Endodermal cell (in vitro differentiated cells): ENCODE measurements at places on chromosomes 6 and 20. TPM values are rescaled to one million over a fixed set of nuclear protein-coding genes. Genes with fewer than 3 reads are reported as not detected.

SCRT2 gene
- total RNA-seq = not detected in 2 replicates

DNA sequence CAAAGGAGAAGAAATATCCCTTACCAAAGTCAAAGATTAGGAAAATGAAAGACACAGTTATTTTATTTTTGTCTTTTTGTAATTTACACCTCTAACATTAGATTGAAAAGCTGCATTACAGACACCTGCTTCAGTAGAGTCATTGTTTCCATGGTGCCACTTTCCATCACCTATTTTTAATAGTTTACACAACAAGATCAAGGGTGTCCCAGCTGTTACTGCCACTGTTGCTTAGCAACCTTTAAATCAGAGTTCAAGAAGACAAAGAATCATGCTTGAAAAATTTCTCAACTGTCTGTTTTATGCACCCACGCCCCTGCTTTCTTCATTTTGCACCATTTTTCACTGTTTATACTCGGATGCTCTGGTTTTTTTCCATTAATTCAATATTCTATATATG lies 668.2 kb upstream of the GJE1 start:
- no peak for DNase-seq

TGM2 gene
- total RNA-seq = 0.27 to 0.40 TPM (median 0.33 TPM) in 3 replicates

- no peak for DNase-seq
Measured at GRCh38 chr6:47231151-47231550, 78.6 kb downstream of the TNFRSF21 start.

GRCh38 chr6:112286010-112286409 lies 31.6 kb upstream of the LAMA4 start:
- DNase-seq = no peak

DNA sequence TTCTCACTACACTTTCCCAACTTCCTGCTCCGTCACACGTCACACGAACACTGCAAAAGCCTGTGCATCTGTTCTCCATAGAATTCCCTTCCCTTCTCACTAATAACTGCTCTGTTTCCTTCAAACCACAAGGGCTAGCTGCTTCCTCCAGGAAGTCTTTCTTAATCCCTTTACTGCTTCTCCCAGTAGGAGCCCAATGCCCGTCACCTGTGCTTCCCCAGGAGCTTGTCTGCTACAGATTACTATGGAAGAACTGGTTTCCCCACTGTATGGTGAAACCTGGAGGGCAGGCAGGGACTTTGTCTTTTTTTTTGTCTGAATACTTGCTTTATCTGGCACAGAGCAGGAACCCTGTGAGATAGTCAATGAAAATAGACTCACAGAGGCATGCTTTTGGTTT lies 444.7 kb upstream of the MAP3K7 start:
- peak; percentile 78 for DNase-seq

HMGCLL1 gene
- total RNA-seq = 0.44 to 1.4 TPM (median 0.60 TPM) in 3 replicates

SLC23A2 gene
- 6.8 to 13.7 TPM (median 13.6 TPM) in 3 replicates for total RNA-seq

LCA5 gene
- total RNA-seq = 10.8 to 18.8 TPM (median 11.1 TPM) in 3 replicates

KIAA0408 gene
- total RNA-seq = 0.64 and 2.0 TPM in 2 replicates

DNA sequence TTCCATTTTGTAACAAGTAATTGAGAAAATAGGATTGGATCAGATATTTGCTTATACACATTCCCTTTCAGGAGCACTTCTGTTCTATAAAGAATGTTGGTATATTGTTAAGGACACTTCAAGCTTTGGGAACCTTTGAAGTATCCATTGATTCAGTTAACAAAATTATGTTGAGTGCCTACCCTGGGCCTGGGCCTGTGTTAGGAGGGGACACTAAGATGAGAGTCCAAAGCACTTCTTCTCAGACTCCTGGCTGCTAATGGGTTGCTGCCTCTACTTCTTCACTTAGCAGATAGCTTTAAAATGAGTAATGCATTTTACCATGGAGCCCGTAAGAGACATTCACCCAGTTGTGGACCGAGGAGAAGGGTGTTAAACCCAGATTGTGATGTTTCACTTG lies 40.3 kb downstream of the PTPN1 start:
- no peak for DNase-seq

DNA sequence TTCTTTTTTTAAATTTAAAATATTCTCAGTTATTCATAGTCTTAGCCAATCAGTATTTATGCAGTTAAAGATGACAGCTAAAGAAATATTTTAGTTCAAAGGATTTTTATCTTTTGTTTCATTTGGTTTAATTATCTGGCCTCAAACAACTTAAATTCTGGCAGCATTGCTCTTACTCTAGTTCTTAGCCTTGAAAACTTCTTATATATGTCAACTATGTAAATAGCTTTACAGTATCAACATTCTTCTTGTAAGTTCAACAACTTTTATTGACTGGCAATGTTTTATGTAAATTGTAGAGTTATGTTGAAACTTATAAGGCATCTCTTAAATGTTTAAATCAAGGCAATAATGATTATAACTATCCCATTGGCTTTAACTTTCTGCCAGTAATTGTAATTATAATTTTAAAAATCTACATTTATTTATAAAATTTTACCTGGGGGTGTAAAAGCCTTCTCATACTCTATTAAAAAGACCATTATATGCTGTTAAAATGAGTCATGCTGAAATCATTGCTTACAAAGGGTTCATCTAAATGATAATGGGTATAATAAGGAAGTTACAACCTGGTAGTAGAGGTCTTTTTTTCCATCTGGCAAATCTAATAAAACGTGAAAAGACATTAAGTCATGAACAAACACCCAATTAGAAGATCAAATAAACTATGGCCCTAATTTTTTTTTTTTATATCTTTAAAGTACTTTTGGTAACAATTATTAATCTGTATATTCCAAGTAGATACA lies 45.8 kb upstream of the FAM184A start:
- DNase-seq = no peak

- no peak for DNase-seq
Measured at GRCh38 chr20:36175475-36175995, 21.0 kb downstream of the EPB41L1 start.

- no peak for DNase-seq
Measured at GRCh38 chr6:35368038-35368887, 25.9 kb downstream of the PPARD start.

- DNase-seq = no peak
Measured at GRCh38 chr6:122780114-122780513, 598 bp downstream of the FABP7 start.

- DNase-seq = peak; percentile 66
Measured at GRCh38 chr6:127300411-127300810, 33.7 kb downstream of the RNF146 start.
